ENCODE measurements at places on chromosomes 4 and X. TPM values are rescaled to one million over a fixed set of nuclear protein-coding genes. Genes with fewer than 3 reads are reported as not detected.

DNA sequence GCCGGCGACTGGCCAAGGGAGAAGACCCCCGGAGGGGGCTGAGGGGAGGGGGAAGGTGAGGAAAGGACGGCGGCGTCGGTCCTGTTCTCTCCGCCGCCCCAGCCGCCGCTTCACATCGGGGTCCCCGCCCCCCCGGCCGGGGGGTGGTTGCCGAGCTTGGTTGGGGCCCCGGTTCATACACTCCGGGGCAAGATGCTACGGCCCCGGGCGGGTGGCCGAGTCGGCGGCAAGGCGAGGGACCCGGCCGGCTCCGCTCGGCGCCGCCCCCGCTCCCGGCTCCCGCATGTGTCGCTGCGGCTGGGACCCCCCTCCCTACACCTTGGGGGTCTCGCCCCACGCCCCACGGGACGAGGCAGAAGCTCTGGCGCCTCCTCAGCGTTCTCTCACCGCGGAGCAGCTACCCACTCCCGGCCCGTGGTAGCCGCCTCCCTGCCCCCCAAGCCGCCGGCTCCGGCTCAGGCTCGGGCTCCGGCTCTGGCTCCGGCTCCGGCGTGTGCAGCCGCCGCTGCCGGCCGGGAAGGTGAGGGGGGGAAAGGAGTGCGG lies 461 bp downstream of the FBXW7 start:
- H3K4me3 ChIP-seq = peak overlapping the region; percentile 99
- H3K27ac ChIP-seq = peak overlapping the region; percentile 99
- peaks cover 29% of the 10 kb centered on the region for H3K4me1 ChIP-seq

Gene ASB5
- total RNA-seq = 1.8 TPM

Gene SPATA4
- not detected for total RNA-seq

DNA sequence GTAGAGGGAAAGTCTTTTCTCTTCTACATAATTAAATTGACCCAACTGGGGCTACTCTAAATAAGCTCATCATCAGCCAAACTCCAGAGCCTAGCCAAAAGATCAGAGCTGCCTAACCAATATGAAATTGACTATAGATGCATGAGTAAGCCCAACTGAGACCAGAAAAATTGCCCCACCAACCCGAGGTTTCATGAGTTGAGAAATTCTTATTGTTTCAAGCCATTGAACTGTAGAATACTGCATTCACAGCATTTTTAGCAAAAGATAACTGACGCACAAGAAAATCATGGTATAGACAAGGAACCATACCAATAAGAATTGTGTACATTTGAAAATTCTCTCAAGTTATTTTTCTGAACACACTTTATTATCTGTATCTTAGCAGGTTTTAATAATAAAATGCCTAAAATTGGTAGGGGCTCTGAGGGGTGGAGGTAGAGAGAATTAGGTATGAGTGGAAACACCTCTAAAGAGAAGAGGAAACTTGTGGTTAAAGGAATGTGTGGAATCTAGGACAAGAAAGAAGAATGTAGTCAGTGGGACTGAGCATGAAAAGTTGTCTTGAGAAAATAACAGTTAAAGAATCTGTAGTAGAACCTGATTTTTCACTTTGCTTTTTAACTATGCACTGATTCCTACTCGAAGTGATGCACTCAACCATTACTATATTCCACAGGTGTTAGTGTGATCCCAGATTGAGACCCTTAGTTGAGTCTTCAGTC lies 200.9 kb upstream of the PPP1R2C start:
- no peaks in the 10 kb centered on the region for H3K27me3 ChIP-seq
- no peak for DNase-seq
- H3K36me3 ChIP-seq = no peaks in the 10 kb centered on the region
- H3K4me1 ChIP-seq = peaks cover 2% of the 10 kb centered on the region
- H3K27ac ChIP-seq = no peak overlapping the region

Gene HSFX4
- total RNA-seq = not detected

Gene HELQ
- 19.1 TPM for total RNA-seq

DNA sequence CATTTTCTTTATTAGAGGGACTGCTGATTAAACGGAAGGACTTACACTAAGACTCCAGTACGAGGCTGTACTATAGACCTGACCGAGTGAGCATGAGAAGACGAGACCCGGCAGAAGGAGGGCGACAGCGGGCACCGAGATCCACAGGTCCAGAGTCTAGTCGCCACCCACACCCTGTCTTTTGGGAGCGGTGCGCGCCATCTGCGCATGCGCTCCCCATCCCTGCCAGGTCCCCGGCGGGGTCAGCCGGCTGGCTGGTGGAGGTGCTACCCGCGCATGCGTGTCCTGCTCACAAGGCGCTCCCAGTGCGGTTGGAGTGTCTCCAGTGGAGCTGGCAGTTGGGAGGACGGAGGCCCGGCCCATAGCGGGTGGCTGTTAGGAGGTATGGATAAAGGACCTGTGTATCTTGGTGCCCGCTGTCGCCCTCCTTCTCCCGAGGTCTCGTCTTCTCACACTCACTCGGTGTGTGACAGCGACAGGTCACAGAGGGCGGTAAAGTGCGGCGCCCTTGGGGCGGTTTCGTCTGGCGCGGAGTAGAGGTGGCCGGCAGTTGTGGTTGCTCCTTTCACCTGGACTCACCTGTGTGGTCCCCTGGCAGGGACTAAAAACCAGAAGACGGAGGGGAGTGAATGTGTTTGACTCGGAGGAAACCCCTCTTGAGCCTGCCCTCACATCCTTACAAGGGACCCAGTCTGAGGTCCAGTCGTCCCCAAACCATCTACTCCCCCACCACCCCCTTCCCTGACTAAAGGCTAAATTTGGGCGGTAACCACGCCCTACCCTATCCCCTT lies 7.6 kb upstream of the HSD17B10 start:
- H3K27me3 ChIP-seq = no peaks in the 10 kb centered on the region
- H3K4me3 ChIP-seq = no peak overlapping the region
- peak overlapping the region; percentile 86 for H3K27ac ChIP-seq
- peaks cover 13% of the 10 kb centered on the region for H3K4me1 ChIP-seq

Gene CYTL1
- total RNA-seq = 0.79 TPM

DNA sequence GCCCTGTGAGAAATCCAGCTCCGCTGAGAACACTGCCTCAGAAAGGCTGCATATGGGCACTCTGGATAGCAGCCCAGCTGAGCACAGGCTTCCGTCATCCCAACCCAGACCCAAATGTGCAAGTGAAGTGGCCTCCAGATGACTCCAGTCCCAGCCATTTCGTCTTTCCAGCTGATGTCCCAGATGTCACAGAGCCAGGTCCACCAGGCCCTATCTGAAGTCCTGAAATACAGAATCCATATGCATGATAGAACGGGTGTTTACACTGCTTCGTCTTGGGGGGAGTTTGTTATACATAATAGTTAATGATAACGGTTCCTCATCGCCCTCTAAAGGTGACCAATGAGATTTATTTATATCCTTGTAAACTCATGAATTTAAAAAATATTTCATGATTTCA lies 72.6 kb upstream of the TRIM2 start:
- no peak overlapping the region for H3K27ac ChIP-seq
- no peaks in the 10 kb centered on the region for H3K4me1 ChIP-seq
- DNase-seq = no peak
- no peaks in the 10 kb centered on the region for H3K27me3 ChIP-seq
- H3K4me3 ChIP-seq = no peak overlapping the region

DNA sequence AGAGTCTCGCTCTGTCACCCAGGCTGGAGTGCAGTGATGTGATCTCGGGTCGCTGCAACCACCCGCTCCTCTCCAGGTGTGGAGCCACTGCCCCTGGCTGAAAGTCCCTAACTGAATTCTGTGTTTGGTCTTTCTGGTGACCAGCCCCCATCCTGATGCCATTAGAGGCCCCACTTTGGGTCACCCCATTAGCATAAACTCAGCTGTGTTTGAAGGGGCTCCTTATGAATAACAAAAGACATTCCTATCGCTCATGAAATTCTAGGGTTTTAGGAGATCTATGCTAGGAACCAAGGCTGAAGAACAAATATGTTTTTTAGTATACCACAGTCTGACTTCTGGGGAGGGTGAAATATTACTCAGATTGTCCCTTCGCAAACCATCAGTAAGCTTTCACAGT lies 652.9 kb downstream of the ADGRL3 start:
- no peaks in the 10 kb centered on the region for H3K36me3 ChIP-seq
- H3K27me3 ChIP-seq = no peaks in the 10 kb centered on the region
- H3K27ac ChIP-seq = no peak overlapping the region
- no peak for DNase-seq
- H3K4me1 ChIP-seq = no peaks in the 10 kb centered on the region

- no peaks in the 10 kb centered on the region for H3K27me3 ChIP-seq
- H3K4me1 ChIP-seq = no peaks in the 10 kb centered on the region
- H3K36me3 ChIP-seq = no peaks in the 10 kb centered on the region
- no peak for DNase-seq
- no peak overlapping the region for H3K27ac ChIP-seq
These were observed 131.6 kb upstream of the STIM2 start for GRCh38 chr4:26729027-26729426.

Gene FHIP1A
- 40.8 TPM for total RNA-seq

Gene XG
- total RNA-seq = not detected

Gene JADE3
- 5.6 TPM for total RNA-seq

Gene FAM53A
- 32.9 TPM for total RNA-seq

- no peaks in the 10 kb centered on the region for H3K27me3 ChIP-seq
- H3K27ac ChIP-seq = no peak overlapping the region
- no peak overlapping the region for H3K4me3 ChIP-seq
- no peaks in the 10 kb centered on the region for H3K36me3 ChIP-seq
- H3K4me1 ChIP-seq = no peaks in the 10 kb centered on the region
These were observed 1826.6 kb upstream of the AGA start for GRCh38 chr4:179268791-179269190.

Gene PLP1
- total RNA-seq = 4.4 TPM

DNA sequence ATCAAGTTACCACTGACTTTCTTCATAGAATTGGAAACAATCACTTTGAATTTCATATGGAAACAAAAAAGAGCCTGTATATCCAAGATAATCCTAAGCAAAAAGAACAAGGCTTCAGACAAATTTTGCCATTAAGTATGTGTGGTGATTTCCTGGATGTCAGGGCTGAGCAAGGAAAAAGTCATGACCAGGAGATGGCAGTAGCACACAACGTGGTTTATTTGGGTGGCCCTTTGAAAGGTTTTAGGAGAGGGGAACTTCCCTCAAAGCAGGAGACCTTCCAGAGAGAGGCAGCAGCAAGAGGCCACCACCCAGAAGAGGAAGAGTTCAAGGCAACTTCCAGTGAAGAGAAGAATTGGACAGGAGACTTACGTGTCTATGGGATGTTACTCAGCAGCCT lies 18.1 kb upstream of the ZXDB start:
- H3K4me3 ChIP-seq = no peak overlapping the region
- no peaks in the 10 kb centered on the region for H3K36me3 ChIP-seq
- no peaks in the 10 kb centered on the region for H3K27me3 ChIP-seq
- H3K27ac ChIP-seq = no peak overlapping the region
- DNase-seq = no peak
- H3K4me1 ChIP-seq = no peaks in the 10 kb centered on the region

DNA sequence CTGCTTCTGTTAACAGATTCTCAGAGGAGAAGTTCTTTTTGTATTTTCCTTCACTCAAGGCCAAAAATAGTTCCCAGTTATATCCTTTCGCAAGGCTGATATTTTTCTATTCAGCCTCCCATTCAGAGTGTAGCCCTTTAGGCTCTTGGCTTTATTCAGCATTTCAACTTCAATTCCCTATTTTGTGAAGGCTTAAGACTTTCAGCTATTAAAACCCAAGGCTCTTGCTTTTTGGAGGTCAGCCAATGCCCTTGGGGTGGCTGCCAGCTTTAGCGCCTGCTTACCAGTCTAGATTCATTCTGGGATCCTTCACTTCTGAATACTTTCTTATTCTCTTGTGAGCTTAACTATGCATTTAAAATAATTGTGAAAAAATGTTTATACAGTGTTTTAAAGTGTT lies 57.3 kb upstream of the ADGRA3 start:
- H3K27me3 ChIP-seq = no peaks in the 10 kb centered on the region
- peak; percentile 75 for DNase-seq
- no peaks in the 10 kb centered on the region for H3K36me3 ChIP-seq
- H3K27ac ChIP-seq = peak overlapping the region; percentile 33
- H3K4me1 ChIP-seq = peaks cover 8% of the 10 kb centered on the region

Gene EREG
- total RNA-seq = 1.2 TPM

- H3K4me3 ChIP-seq = no peak overlapping the region
- H3K27me3 ChIP-seq = no peaks in the 10 kb centered on the region
- no peaks in the 10 kb centered on the region for H3K4me1 ChIP-seq
- no peak for DNase-seq
These were observed 14.8 kb downstream of the GIMD1 start for GRCh38 chr4:106353786-106354185.

Gene EGF
- 1.1 TPM for total RNA-seq
